Stimulated activated CD4-positive, alpha-beta T cell treated with anti-CD3 and anti-CD28 coated beads, Interleukin-1b, Interleukin-23, amount 100 ng/mL, for 1 hour (primary cell): ENCODE measurements at places on chromosomes 4 and X.

DNA sequence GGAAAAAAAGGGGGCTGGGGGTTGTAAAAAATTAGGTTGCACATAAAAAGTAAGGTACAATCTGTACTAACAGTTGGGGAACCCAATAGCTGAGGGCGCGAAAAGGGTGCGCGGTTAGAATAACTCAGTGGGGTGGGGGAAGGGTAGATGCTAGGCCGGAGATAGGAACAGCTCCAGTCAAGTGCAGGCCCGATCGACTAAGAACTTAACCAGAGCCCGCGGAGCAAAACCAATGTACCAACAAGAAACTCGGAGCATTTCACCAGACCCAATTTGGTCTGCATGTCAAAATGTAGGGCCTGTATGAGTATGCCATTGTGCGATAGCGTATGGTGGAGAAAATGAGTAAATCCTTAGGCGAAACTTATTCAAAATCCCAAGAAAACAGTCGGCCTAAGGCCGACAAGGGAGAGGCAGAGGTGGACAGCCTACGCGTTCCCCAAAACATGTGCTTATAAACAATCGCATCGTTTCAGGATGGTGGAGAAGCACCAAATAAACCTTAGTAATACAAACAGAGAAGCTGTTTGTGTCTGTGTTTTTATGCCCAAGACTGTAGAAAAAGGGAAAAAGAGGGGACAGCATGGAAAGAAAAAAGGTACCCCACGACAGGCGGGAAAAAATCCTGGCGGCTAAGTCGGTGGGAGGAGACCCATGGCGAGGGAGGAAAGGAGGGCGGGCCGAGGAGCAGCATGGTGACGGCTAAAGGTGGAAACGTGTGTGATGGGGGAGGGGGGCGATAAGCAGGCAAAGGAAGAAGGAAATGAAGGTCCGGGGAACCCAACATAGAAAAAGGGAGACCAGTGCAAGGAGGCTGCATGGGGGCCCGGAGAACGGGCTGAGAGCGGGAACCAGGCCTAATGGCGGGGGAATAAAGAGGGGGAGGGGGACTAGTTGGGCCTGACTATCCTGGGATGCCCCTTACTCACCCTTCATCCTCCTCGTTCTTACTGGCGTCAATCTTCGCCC is 990 bp downstream of the HNRNPD start:
- DNase-seq, result peak; percentile 44

DNA sequence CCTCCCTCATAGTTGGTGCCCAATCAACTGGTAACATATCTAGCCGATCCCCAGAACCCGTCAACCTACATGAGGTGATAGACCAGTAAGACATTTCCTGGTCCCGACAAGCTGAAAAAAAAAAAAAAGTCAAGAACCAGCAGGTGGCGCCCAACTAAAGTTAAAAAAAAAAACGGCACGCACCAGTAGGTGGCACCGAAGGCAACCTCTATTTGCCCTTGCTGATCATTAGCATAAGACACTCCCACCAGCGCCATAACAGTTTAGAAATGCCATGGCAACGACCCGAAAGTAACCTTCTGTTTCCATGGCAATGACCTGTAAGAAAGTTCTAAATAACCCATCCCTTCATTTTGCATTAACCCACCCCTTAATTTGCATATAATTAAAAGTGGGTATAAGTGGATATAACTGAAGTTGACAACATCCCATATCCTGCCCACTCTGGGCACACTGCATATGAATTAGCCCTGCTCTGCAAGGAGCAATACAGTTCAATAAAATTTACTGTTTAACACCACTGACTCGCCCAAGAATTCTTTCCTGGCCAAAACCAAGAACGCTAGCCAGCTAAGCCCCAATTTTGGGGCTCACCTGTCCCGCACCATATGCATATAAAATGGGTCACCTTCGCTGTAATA is 83.9 kb upstream of the SPANXB1 start:
- no peak for DNase-seq

DNA sequence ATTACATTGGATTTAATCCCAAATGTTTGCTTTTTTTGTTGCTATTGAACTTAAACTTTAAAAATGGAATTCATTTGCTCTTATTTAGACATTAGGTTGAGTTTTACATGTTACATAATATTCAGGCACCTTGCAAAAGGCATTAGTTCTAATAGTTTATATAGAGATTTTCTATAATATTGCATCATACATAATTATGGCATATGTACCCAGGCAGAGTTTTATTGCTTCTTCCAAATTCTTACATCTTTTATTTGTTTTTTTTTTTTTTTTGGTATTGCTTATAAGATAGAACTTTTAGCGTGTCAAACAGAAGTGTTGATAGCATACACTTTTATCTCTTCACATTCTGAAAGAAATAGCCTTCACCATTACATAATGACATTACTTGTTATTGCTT is 487.7 kb downstream of the GABRG1 start:
- DNase-seq, result no peak

DNA sequence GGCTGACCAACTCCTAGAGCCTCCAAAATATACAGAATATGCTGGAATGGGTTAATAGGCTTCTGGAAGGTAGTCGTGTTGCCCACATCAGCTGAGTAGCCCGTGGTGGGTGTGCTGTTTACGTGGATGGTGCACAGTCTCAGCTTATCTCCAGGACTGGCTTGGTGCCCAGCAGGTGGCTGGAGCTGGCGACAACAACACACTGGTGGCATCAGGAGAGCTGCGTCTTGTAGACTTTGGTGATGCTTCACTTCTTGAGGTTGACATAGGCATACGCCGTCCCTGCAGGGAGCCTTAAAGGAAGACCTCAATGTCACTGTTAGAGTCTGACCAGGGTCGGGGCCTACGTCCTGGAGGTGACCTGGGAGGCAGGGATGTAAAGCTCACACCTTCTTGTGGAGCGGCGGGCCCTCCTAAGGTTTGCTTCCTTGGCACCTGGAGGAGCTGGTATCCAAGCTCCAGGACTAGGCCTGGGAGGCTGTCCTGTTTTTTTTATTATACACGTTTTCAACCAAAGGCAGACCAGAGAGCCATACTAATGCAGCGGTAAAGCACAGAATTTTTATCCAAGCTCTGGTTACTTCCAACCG is 26.5 kb upstream of the RBMX start:
- no peak for DNase-seq

DNA sequence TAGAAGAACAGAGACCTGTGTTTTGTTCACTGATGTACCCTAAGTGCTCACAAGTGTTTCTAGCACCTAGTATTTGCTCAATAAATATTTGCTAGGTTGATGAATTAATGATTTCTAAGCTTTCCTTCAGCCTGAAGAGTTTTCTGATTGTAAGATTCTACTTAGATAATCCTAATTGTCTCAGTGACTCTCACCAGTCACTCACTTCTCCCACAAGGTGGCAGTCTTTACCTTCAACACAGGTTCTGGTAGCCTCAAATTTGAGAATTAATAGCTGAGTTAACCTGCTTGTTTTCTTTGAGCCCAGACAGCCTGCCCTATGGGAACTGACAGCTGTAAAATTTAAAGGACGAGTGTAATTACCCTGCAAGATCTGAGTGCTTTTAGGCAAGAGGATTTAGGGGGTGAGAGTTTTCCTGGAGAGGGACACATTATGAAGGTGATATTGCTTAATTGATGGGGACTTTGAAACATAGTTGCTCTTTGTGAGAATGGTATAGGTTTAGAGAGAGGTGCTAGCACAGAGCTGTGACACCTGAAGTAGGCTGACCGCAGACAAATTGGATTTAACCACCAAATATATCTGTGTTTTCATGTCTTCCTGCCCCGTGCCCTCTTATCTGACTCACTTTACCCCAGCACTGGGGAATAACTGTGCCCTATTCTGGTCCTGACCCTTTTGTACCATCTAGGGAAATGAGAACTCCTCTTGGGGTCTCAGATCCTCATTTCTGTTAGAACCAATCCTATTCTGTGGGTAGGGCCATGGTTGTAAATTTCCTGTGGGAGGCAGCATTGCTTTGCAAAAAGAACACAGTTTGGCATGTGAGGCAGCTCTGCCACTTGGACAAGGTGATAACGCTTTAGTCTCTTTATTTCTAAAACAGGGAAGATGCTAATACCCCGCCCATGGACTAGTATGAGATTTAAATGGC is 27.7 kb downstream of the CD38 start:
- no peak for DNase-seq

- DNase-seq, result peak; percentile 73
Observed at GRCh38 chrX:153667956-153668396, 5.6 kb downstream of the PNCK start.

DNA sequence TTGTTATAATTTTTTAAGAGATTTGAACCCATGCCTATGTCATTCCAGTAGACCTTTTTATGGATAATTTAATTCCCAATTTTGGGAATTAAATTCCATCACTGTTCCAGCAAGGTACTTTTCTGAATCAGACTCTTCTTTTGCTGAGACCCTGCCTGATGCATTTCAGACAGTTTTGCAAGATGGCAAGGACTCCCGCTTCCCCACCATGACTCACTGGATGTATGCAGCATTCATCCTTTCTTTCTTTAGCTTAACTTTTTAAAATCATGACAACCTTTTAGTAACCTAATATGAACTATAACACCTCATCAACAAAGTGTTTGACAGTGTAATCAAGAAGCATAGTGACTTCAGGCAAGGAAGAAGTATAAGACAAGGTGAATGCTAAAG is 178.1 kb upstream of the LEF1 start:
- no peak for DNase-seq

DNA sequence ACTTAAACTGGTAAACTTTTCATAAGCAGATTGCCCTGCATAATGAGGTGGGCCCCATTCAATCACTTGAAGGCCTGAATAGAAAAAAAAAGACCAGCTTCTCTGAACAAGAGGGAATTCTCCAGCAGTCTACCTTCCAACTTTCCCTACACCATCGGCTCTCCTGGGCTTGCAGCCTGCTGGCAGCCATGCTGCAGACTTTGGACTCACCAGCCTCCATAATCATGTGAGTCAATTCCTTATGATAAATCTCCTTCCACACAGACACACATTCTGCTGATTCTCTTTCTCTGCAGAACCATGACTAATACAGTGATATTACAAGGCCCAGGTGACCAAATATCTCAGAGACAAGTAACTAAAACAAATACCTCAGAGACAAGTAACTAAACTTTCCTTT is 113.8 kb upstream of the WDR17 start:
- DNase-seq, result no peak

DNA sequence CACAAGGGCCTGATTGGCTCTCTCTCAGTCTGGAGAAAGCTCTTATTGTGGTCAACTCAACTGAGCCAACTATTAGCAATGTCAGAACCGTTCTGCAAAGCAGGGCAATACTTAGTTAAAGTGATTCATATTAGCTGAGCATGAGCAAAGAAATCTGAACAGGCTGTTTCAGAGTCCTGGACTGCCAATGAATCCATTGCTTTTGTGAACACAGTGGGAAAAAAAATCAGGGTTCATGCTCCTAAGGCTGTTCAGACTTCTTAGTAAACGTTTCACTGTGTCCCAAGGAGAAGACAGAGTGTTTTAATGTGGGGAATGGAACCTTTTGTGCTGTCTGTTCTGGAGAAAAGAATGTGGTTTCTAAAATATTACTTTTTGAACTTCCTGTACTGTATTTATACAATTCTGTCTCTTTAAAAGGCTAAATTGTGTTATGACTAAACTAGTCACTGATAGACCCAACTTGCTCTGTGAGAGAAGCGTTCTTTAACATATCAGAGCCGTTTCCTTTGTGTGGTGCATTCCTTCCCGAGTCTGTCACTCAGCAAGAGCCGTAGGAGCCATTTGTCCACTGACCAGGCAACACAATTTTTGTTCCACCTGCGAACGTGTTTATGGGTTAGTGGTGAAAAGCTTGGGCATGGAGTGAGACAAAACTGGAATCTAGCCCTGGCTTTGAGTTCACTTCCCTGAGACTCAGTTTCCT is 366.1 kb downstream of the FBXO8 start:
- no peak for DNase-seq

GRCh38 chr4:36601864-36602495 is 320.6 kb downstream of the DTHD1 start:
- DNase-seq, result no peak

- DNase-seq, result no peak
Observed at GRCh38 chrX:2955838-2956237, 26.7 kb upstream of the ARSD start.

GRCh38 chrX:100447655-100448397 is 37.8 kb upstream of the PCDH19 start:
- DNase-seq, result no peak
